ENCODE measurements at places on chromosomes 7 and 10.

DNA sequence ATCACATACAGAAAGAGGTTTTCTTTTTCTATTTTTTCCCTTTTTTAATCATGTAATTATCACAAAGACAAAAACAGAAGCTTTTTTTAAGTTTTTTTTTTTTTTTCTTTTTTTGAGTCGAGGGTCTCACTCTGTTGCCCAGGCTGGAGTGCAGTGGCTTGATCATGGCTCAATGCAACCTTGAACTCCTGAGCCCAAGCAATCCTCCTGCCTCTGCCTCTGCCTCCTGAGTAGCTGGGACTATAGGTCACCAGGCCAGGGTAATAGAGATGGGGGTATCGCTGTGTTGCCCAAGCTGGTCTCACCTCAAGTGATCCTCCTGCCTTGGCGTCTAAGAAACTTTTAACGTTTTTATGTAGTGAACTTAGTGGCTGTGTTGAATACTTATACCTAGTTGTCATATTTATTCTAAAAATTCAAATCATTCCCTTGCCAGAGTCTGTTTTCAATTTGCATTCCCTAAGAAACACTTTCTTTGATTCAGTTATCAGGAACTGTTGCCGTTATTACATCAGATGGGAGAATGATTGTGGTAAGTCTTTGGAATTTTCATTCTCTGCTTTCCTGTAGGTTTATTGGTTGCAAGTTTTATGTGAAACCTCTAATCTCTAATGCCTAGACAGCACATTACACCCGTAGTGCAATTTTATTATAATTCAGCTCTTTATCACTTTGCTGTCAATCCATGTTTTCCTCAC is 1.3 kb downstream of the LSM8 start:
- DNase-seq: no peak

- DNase-seq: no peak
Measured at GRCh38 chr7:148265896-148266295, 324.7 kb upstream of the C7orf33 start.

DNA sequence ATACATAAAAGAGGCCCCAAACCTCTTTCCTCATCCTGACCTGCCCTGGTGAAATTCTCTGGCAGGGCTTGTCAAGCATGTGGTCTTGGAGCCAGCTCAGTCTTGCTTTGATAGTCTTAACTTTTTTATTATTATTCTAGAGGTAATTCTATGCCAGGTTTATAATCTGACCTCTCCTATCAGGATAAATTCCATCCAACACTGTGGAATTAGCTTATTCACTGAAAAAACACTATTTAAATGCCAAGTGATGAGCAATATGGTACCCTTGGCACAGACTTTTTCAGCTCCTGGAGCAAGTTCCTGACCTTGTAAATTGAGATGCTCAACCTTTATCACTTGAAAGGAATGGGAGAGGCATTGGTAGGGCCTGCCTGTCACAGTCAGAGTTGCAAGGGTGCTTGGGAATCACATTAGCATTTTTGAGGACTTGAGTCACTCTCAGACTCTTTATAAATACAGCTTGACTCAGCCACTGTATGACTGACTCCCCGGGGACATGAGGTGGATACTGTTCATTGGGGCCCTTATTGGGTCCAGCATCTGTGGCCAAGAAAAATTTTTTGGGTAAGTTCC is at the start of gene CPA4:
TSS of gene CPA4 (plus strand) at position 480 of the 576 bp plus-strand sequence. CDS start at position 500, 20 bp downstream.
- DNase-seq: no peak

DNA sequence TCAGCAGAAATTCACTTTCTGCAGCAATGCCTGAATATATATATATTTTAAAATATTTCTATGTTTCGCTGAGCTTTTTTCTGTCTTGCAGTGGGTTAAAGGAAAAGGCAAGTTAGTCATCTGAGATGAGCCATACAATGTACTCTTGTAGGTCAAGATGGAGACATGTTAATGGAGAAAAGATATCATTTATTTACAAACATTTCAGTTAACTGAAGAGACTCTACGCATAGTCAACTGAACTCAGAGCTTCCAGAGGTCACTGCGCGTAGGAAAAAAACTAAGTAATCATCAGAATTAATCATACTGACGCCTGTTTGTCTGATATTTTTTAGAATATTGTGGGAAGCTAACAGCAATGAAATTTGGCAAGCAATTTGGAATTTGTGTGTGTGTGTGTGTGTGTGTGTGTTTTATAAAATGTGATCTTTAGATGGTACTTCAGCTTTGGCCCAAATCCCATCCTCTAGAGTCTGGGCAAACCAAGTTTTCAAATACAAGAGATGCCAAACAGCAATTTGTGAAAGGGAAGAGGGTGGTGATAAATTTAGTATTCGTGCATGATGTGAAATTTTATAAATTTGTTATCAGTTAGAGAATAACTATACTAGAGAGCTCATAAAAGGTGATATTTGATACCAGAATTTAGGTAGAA is 193.9 kb upstream of the AGR3 start:
- DNase-seq: no peak

- no peak for DNase-seq
Measured at GRCh38 chr7:21538936-21539495, 3.8 kb upstream of the DNAH11 start.

DNA sequence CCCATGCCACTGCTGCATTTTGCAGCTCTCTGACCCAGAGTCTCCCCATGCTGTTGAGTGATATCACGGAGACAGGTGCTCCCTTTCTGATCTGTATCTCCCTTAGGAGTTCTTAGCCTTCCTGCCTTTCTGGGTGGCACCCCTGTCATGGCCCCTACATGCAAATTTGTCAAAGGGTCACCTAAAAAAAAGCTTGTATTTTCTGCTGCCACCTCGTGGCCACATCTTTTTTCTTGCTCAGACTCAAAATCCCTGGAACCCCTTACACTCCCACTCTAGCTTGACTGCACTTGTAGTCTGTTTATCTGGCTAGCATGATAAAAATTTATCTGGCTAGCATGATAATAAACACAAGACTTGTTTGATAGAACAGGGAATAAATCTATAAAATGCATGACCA is 809.1 kb downstream of the SORCS1 start:
- no peak for DNase-seq
